Dermis lymphatic vessel endothelial cell (primary cell): ENCODE measurements at places on chromosomes 2 and 18. TPM values are rescaled to one million over a fixed set of nuclear protein-coding genes. Genes with fewer than 3 reads are reported as not detected.

The CASP10 gene
- 36.3 and 44.4 TPM in 2 replicates for total RNA-seq

The PKDCC gene
- total RNA-seq: 4.4 and 6.3 TPM in 2 replicates

The FKBP7 gene
- total RNA-seq: 20.3 and 43.9 TPM in 2 replicates

The GALNT14 gene
- total RNA-seq: 0.11 TPM in 1 of 2 replicates, not detected in the other

The PRSS56 gene
- not detected in 2 replicates for total RNA-seq

The SERPINB12 gene
- total RNA-seq: not detected in 2 replicates

The PARD6G gene
- total RNA-seq: 66.8 and 69.8 TPM in 2 replicates

The ABCG8 gene
- not detected in 2 replicates for total RNA-seq

The ABHD1 gene
- total RNA-seq: not detected in 2 replicates

The IL1R2 gene
- 0.26 and 0.33 TPM in 2 replicates for total RNA-seq

The MYO3B gene
- total RNA-seq: under 0.01 TPM in 2 replicates

The INO80B gene
- total RNA-seq: 8.0 and 9.0 TPM in 2 replicates

The KCNS3 gene
- 0.76 and 0.86 TPM in 2 replicates for total RNA-seq

The GRP gene
- total RNA-seq: not detected in 2 replicates

The DYNAP gene
- total RNA-seq: not detected in 2 replicates

The CRYGD gene
- total RNA-seq: not detected in 2 replicates

The RBM44 gene
- total RNA-seq: 0.86 and 1.1 TPM in 2 replicates

The TWIST2 gene
- total RNA-seq: 0.09 and 0.54 TPM in 2 replicates

The ZC3H15 gene
- 40.0 and 68.8 TPM in 2 replicates for total RNA-seq

The ADRA2B gene
- 0.09 TPM in 1 of 2 replicates, not detected in the other for total RNA-seq

The IL36RN gene
- not detected in 2 replicates for total RNA-seq

The SLC38A11 gene
- not detected in 2 replicates for total RNA-seq
